ENCODE measurements at places on chromosomes 6 and 20.

- no peak for DNase-seq
Measured at GRCh38 chr6:82143041-82143481, 104.5 kb downstream of the IBTK start.

- no peak for DNase-seq
Measured at GRCh38 chr6:9409126-9409525, 973.8 kb upstream of the SLC35B3 start.

DNA sequence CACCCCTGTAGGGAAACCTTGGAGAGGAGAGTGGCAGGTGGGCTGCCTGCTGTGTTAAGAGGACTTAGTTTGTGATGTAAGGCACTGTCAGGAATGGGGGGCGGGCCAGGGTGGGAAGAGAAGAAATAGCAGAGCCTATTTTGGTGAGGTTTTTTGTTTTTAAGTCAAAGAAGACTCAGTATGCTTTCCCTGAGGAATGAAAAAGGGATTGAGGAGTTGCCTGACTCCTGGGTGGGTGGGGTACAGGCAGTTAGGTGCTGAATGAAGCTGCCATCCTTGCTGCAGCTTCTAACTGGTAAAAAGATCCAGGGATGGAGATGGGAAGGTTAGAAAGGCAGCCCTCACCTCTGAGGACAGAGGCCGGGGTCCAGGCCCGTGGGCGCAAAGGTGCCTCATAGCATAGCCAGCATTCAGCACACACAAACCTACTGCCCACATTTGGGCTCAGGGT, 37.9 kb downstream of the PLCG1 start:
- no peak for DNase-seq

DNA sequence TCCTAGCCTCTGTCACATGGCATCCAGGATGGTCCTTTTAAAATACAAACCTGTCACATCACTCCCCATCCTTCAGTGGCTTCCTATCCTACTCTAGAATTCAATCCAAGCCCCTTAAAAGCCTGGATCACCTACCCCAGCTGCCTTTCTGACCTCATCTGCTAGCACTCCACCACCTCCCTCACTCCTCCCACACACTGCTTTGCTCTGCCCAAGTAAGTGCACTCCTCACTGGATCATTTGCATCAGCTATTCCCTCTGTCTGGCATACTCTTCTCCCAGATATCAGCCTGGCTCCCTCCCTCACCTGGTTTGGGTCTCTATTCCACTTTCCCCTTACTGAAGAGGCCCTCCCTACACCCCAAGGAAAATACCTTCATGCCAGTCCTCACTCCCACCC, 10.5 kb downstream of the C6orf136 start:
- no peak for DNase-seq

DNA sequence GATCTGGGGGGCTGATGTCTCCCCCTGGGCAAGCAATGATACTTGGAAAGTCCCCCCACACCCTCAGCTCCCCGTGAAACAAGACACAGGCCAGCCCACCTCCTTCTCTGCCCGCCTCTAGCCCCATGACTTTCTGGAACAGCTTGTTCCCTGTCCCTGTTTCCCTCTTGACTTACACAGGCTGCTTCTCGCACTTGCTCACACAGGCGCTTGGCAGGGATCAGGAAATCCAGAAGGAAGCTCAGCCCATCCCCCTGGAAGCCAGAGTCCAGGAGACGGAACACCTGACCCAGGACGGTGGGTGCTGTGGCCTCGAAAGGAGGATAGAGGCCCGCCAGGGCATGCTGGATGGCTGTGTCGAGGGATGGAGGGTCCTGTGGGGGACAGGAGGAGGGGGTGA, 14.8 kb downstream of the KIAA1755 start:
- no peak for DNase-seq

GRCh38 chr20:55446301-55446700, 559.0 kb downstream of the CBLN4 start:
- no peak for DNase-seq

GRCh38 chr6:166056637-166057036, 111.0 kb downstream of the TBXT start:
- DNase-seq: no peak

DNA sequence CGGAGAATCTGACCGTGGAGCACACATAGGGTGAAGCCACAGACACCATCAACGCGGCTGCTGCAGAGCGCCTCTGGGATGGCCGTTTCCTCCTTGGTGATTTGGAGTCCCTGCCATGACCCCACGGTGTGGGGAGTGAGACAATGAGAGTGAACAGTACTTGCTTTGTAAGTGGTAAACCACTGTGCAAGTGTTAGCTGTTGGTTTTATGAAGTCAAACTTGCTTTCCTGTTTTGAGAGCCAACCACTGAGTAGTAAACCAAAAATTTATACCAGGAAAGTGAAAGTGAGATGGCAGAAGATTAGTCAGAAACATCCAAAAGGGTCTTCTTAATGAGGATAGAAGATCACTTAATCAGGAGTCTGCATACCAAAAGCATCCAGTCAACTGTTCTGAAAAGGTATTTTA, 160.7 kb downstream of the FOXC1 start:
- DNase-seq: no peak

DNA sequence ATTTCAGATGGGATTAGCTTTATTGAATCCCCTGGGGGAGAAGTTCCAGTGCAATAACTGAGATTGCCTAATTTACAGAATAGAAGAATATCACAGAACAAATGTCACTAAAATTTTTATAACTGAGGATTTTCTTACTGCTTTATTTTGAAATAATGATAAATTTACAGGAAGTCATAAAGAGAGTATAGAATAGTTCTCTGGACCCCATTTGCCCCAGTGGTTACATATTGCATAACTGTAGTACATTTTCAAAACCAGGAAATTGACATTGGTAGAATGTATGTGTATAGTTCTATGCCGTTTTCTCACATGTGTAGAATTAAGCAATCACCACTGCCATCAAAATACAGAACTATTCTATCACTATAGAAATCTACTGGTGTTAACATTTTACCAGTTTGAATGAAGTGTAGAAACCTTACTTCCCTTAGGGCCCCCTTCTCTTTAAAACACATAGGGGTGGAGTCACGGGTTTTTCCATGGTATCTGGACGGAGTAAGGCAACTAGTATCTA, 18.3 kb downstream of the KIF6 start:
- DNase-seq: no peak

GRCh38 chr6:144185133-144185836, 35.0 kb downstream of the STX11 start:
- no peak for DNase-seq

DNA sequence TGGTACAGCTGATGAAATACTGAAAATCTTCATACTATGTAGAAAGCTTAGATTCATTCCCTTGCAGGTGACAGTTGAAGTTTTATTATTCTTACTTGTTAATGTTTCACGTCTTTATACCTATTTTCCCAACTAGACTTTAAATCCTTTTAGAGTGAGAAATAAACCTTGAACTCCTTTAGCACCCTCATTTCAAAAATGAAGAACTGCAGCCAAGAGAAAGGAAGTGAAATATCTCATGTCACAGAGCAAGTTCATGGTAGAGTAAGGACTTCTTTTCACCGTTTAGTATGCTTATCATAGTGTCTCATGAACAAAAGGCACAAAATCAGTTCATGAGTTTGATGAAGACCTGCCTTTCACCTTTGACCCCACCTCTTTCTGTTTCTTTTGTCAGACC, 38.5 kb downstream of the ORC3 start:
- no peak for DNase-seq

DNA sequence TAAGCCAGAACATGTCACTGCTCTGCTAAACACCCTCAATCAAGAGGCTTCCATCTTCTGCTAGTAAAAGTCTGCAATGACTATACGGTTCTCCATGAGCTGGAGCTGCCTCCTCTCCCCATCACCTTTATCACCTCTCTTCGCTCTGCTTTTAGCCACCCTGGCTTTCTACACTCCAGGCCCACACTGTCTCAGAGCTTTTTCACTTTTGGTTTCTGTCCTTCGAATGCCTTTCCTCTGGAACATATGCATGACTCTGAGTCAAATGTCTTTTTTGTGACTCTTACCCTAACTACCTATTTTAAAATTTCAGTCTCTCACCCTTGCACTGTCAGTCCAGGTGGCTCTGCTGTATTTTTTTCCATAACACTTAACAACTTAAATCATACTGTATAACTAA, 525.4 kb upstream of the RNF217 start:
- DNase-seq: no peak

All from mesendoderm (in vitro differentiated cells).